ENCODE measurements at places on chromosomes 12 and 14. TPM values are rescaled to one million over a fixed set of nuclear protein-coding genes. Genes with fewer than 3 reads are reported as not detected.
A peak's percentile ranks its signal among the peaks of the same experiment; 100 is the strongest.

WNT1 gene
- not detected for total RNA-seq

DYRK2 gene
- 17.3 TPM for total RNA-seq

APOF gene
- not detected for total RNA-seq

GLT1D1 gene
- total RNA-seq: not detected

EIF2S3B gene
- total RNA-seq: 17.1 TPM

XPOT gene
- total RNA-seq: 97.4 TPM

ITGB7 gene
- 0.09 TPM for total RNA-seq

ACSM4 gene
- not detected for total RNA-seq

PRH2 gene
- not detected for total RNA-seq

SCARB1 gene
- 27.3 TPM for total RNA-seq

SYNDIG1L gene
- total RNA-seq: not detected

DNA sequence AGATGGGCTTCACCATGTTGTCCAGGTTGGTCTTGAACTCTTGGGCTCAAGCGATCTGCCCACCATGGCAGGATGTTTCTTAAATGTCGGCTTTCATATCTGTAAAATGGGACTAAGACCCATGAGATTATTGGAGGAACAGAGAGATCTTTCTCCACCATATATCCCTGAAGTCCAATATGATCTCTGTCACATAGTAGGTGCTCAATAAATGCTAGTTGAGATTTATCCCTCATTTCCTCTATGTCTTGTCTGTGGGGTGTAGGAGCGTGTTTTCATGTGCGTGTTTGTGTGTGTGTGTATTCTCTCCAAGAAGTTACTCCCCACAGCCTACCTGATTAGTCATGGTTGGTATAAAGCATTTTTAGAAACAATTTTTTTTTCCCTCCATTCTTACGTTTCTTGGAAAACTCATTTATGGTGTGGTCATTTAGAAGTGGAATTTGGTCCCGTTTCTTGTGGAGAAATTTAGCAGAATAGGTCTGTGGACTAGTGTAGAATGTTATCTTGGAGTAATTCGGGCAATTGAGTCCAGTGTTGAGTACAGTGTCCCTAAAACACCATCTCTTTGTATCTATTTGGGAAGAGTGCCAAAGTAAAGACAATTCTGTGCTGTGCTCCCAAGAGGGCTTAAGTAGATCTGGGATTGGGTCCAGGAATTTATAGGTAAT lies 4.3 kb downstream of the STRAP start:
- DNase-seq: no peak

DNA sequence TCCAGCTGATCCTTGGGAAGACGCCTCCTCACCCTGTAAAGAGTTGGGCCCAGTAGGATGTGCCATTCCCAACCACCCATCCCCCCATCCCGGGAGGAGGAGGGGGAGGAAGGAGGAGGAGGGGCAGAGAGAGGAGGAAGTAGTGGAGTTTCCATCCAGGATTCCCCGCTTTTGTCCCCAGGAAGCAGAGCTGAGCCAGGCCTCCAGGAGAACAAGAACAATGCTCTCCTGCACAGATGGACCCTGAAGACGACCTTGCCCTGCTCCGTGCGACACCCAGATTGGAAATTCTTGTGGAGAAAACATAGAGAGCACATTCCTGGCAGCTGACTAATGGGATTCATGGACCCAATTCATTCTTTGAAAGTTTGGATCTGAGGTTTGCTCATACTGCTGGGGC lies 132.3 kb upstream of the CRY1 start:
- peak; percentile 52 for DNase-seq

DNA sequence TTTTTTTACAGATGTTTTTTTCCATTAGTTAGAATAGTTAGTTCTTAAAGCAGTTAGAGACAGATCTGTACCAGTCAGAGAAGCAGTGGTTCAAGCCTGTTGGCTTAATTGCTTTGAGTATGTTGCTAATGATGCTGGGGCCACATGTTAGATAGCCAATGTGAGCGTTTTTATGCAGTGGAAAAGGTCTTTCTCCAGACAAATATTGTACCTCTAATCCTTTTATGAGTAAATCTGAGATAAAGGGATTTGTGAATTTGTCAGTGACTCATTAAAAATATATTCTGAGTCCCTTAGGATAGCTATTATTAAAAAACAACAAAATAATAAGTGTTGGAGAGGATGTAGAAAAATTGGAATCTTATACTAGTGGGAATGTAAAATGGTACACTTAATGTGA lies 154.2 kb downstream of the MSRB3 start:
- DNase-seq: peak; percentile 52

- no peak for DNase-seq
These were observed 2.0 kb upstream of the PIGH start for GRCh38 chr14:67602076-67602475.

DNA sequence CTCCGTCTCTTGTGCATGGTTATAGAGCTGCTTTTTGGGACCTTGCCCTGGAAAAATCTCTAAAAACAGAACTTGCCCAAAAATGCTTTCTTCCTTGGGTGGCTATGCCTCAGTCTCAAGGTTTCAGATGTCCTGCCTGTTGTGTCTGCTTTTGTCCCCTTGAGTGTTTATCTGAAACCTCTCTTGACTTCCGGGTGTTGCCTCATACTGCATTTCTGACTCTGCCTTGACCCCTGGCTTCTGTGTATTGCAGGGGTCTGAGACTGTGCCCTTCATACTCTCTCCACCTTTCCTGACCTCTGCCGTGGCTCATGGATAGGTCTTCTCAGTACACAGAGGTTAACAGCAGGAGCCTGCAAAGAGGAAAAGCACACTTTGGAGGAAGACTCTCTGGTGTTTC lies 124.8 kb upstream of the NTF3 start:
- no peak for DNase-seq

DNA sequence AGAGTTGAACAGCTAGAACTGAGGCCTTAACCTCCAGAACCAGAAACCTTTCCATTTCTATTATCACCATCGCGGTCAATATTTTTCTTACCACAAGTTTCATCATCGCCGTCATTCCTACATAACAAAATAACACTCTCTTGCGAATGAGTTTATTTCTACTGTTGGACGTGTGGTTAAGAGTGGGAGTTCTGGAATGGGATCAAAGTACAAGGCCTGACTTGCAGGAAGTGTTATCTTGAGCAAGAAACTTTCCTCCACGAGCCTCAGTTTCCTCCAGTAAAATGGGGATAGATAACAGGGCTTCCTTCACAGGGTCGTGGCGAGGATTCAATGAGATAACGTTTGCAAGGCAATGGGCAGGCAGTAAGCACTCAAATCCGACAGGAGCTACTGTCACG lies 652 bp downstream of the SART3 start:
- DNase-seq: no peak

GRCh38 chr12:97899956-97900355 lies 437.4 kb downstream of the RMST start:
- DNase-seq: no peak

GRCh38 chr12:127681151-127681754 lies 585.7 kb upstream of the TMEM132C start:
- DNase-seq: no peak

DNA sequence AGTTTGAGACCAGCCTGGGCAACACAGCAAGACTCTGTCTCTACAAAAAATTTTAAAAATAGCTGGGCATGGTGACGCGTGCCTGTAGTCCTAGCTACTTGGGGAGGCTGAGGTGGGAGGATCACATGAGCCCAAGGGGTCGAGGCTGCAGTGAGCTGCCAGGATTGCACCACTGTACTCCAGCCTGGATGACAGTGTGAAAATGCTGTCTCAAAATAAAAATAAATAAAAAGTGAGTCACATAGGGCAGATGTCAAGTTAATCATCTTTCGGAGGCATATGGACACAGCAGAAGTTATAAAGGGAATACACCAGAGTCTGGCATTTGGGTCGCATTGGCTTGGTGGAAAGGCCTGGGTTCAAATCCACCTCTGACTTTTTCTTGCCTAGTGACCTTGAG lies 92.7 kb downstream of the PHETA1 start:
- DNase-seq: peak; percentile 26

DNA sequence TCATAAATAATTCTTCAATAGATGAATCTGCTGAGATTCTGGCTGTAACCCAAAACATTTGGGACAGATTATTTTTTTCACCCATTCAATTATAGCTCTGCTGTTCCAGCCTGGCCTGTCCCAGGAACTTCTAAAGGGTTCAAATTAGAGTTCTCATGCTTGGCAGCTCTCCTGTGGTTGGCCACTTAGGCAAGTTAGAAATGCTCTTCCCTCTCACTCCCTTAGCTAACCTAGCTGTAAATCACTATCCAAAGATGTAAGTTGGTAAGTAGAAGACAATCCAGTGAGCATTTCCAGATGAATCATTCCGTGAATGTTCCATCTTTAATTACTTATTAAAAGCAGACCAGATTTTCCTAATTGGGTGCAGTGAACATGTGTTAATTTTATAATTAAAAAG lies 760.4 kb upstream of the TBX3 start:
- no peak for DNase-seq

GRCh38 chr12:30447061-30447750 lies 248.5 kb downstream of the IPO8 start:
- DNase-seq: peak; percentile 29

- no peak for DNase-seq
These were observed 175.9 kb downstream of the MON2 start for GRCh38 chr12:62642486-62642885.

DNA sequence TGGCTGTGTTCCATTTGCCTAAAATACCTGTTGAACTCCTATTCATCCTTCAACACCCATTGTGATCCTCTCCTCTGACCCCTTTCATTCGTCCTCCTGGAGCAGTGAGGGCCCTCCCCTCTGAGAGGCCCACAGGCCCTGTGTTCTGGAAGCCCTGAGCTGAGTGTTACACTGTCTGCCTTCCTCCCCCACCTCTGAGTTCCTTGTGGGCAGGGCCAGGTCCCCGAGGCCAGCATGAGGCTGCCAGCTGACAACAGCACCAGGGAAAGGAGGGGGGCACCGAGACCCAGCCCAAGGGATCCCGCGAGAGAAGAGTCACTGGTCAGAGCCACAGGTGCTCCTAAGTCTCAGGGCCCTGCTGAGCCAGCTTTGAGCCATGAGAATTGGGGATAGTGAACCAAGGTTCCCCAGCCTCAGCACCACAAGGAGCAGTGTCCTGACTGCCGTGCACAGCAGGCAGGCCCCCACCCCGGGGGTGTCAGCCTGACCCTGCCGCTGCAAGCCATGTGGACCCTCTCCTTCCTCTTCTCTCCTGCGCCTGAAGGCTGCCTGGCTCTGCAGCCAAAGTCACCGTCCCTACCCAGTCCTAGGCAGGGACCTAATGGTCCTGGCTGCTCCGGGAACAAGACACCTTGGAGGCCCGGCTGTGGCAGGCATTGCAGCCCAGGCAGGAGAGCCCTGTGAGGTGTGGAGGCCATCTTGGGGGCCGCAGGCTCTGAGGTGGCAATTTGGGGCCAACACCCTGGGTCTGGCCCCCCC lies 52.5 kb downstream of the BEGAIN start:
- no peak for DNase-seq

GRCh38 chr12:115144425-115144824 lies 460.4 kb upstream of the TBX3 start:
- no peak for DNase-seq

- peak; percentile 63 for DNase-seq
These were observed 10.4 kb downstream of the ITPK1 start for GRCh38 chr14:93105362-93105761.

DNA sequence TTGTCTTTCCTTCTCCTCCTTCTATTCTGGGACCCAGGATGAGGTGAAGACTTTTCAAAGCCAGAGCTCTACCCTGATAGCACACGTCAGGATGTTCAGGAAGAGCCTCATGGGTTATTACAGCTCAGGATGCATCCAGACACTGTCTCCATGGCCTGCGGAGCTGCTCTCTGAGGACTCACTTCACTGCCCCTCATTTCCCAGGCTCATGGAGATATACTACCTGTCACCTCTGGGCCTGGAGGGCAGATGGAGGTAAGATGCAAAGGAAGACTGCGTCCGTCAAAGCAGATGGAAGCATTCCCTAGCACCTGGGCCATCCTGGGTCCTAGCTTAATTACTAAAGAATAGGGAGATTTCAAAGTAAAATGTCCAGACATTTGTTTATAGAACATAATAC lies 32.6 kb downstream of the STON2 start:
- DNase-seq: no peak

DNA sequence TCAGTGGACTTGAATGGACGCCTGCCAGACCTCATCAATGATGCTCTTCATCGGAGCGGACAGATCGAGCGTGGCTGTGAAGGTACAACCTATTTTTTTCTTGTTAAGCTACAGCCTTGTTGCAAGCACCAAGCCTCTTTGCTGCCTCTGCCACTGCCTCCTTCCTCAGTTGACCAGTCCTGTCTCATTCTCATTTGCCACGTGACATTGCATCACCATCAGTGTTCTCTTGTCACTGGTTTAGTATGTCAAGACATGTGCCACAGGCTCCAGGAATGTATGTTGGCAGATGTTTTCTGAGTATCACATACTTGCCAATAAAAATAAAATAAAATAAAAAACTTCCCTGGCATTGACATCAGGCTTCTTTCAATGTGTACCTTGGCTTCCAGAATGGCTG lies 798.1 kb downstream of the NRXN3 start:
- DNase-seq: no peak

- DNase-seq: no peak
These were observed 20.3 kb upstream of the EIF5 start for GRCh38 chr14:103313704-103314103.

DNA sequence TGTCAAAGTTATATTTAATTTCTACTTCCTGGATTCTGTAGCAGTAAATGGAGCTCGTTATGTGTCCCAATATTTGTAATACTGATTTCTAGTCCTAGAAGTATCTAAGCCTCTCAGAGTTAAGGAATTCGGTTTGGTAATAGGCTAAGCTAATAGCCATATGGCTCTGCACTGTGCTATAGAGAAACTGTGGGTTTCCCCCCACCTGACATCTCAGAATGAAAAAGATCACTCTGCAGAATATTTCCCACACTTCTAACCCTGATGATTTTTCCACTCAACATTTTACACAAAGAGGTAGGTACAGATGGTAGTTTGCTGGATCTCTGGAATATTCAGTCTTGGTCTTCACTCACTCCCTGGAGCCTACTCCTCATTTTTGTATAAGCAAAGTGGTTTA lies 71.2 kb downstream of the BORCS5 start:
- no peak for DNase-seq

DNA sequence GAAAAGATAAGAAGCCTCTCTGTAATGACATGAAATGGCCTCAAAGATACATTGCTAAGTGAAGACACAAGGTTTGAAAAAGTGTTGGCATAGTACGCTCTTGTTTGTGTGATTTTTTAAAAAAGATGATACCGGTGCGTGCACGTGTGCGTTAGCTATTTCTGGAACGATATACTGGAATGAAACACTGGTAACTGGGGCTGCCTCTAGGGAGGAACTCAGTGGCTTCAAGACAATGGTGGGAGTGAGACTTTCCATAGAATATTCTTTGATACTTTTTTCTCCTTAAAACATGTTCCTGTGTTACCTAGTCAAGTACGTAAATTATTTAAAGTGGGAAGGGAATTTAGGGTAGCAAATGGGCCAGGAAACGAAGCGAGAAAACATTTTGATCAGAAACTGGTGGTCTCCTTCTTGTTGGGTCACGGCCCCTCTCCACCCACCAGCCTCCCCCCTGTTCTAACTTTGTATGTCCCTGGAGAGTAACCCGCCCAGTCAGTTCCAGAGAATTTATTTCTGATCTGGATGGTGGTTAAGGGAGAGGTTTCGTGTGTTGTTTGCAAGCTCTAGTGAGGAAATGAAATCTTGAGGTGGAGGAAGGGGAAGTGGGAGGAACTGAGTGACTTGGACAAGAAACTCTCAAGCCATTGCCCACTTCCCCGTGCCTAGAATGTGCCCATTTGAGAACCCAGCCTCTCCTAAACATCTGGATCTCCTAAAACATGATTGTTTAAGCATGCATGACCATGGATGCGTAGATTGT lies 6.6 kb downstream of the FGF6 start:
- DNase-seq: no peak
